Foreskin fibroblast (primary cell): ENCODE measurements at places on chromosomes 2 and 18.

DNA sequence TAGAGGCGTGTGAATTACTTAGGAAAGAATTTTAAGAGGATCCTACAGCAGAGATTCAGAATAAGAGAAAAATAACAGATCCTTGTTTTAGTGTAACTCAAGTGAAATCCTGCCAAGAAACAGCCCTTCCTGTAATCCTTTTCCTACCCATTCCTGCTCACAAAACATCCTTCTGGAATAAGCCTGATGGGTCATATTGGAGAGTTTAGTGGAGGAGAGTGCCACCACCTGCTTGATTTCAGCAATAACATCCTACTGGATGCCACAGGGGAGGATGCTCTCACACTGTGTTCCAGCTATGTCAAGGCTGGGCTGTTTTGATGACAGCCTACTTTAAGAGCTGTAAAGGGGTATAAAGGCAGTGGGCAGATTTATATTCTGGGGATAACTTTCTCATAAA lies 54.8 kb upstream of the CCDC178 start:
- no peak for DNase-seq

- peak; percentile 83 for DNase-seq
Measured at GRCh38 chr2:217899231-217900009, 103.4 kb downstream of the TNS1 start.

DNA sequence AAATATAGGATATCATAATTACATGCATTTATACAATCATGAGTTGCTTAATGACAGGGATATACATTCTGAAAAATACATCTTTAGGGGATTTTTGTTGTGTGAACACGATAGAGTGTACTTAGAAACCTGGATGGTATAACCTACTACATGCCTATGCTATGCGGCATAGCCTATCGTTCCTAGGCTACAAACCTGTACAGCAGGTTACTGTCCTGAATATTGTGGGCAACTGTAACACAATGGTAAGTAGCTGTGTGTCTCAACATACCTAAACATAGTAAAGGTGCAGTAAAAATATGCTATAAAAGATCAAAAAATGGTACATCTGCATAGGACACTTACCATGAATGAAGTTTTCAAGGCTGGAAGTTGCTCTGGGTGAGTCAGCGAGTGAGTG lies 6.5 kb downstream of the C2orf72 start:
- no peak for DNase-seq

- peak; percentile 89 for DNase-seq
Measured at GRCh38 chr18:3466045-3466444, 16.1 kb downstream of the TGIF1 start.

GRCh38 chr2:66574701-66575624 lies 140.0 kb downstream of the MEIS1 start:
- peak; percentile 92 for DNase-seq

DNA sequence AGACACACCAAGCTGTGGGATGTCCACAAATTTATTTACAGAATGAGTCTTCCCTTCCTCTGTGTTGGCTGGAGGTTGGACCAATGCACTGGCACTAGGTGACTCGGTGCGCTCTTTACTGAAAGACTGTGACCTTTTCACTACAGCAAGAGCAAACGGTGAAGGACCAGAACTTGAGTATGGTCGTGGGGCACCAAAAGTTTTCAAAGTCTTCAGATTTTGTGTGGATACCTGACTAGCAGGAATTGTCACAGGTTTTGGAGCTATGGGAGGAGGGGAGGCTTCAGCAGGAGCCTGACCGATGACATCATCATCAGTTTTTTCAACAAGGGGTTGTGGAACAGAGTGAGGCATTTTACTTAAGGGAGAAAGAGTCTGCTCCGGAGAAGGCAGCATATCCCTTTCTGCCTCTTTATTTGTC lies 73.0 kb upstream of the GRB14 start:
- DNase-seq, result no peak

GRCh38 chr2:28956415-28956826 lies 24.7 kb upstream of the TOGARAM2 start:
- peak; percentile 90 for DNase-seq

DNA sequence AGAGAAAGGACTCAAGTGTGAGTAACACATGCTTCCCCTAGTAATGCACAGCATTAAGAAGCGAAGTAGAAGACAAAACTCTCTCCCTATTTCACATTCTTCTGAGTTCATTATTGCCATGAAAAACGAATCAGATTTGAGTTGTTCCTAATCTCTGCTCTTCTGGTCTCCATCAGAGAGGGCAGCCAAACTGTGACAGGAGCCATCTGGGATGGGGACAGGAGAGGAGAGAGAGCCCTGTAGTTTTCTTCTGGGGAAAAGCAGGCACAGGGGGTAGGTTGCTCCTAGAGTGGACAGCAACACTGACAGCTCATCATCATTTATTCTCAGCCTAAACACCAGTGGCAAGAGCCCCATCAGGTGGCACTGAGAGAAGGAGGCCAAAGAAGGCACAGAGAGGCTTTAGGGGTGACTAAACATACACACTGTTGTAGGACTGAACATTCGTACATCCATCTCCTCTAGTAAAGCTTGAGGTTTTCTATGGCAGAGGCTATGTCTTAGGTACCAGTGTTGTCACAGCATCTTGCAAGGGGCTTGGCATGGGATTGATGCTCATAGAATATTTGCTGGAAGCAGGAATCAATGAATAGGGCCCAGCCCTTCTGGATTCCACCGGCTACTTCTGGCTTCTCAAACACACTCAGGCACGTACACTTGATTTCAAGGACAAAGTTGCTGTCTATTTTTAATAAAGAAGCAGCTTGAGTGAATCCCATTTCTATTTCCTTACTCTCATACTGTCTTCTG lies 33.1 kb downstream of the SLC8A1 start:
- peak; percentile 48 for DNase-seq

- peak; percentile 32 for DNase-seq
Measured at GRCh38 chr2:152716805-152717227, 445 bp downstream of the PRPF40A start.
